CD8-positive, alpha-beta memory T cell (primary cell): ENCODE measurements at places on chromosomes 6 and 20.

GRCh38 chr6:12331951-12332749 is 42.0 kb downstream of the EDN1 start:
- no peaks in the 10 kb centered on the region for H3K36me3 ChIP-seq
- H3K27ac ChIP-seq, result no peak overlapping the region
- H3K27me3 ChIP-seq, result no peaks in the 10 kb centered on the region
- H3K4me1 ChIP-seq, result no peaks in the 10 kb centered on the region
- DNase-seq, result no peak

- no peak overlapping the region for H3K4me3 ChIP-seq
- no peaks in the 10 kb centered on the region for H3K36me3 ChIP-seq
- no peak for DNase-seq
- H3K4me1 ChIP-seq, result no peaks in the 10 kb centered on the region
- H3K27me3 ChIP-seq, result no peaks in the 10 kb centered on the region
Observed at GRCh38 chr6:100491952-100492670, 27.4 kb upstream of the SIM1 start.

GRCh38 chr6:38584731-38585130 is 55.0 kb downstream of the BTBD9 start:
- H3K27ac ChIP-seq, result no peak overlapping the region
- H3K36me3 ChIP-seq, result no peaks in the 10 kb centered on the region
- H3K4me1 ChIP-seq, result no peaks in the 10 kb centered on the region
- no peaks in the 10 kb centered on the region for H3K27me3 ChIP-seq

DNA sequence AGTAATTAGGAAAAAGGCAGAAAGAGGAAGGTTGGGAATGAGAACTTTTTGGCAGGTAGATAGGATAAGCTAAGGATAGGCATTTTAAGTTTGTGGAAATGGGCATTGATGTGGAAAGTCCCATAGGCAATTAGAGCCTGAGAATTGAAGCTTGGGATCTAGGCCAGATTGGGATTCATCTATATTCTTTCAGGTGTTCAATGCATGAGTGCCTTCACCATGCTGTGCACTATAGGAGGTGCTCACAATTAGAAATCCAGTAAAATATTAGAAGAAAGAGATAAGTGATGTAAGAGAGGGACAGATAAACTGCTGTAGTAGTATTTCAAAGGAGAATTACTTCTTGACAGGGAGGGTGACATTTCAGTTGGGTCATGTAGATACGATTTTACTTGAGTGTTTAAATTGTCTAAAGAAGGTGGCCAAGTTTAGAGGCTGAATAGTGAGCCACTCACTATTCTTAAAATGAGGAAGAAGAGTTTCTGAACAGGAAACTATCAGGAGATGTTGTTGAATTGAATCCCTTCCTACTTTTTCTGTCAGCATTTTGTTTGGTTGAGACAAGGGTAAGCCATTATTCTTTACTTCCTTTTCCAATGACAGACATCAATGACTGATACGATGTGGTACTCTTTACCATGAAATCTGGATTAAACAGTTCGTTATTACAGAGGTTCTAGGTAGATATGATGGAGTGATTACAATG is 31.0 kb upstream of the CTAGE9 start:
- H3K4me1 ChIP-seq, result no peaks in the 10 kb centered on the region
- no peak for DNase-seq
- no peak overlapping the region for H3K4me3 ChIP-seq
- no peak overlapping the region for H3K27ac ChIP-seq
- no peaks in the 10 kb centered on the region for H3K36me3 ChIP-seq
- H3K27me3 ChIP-seq, result no peaks in the 10 kb centered on the region

DNA sequence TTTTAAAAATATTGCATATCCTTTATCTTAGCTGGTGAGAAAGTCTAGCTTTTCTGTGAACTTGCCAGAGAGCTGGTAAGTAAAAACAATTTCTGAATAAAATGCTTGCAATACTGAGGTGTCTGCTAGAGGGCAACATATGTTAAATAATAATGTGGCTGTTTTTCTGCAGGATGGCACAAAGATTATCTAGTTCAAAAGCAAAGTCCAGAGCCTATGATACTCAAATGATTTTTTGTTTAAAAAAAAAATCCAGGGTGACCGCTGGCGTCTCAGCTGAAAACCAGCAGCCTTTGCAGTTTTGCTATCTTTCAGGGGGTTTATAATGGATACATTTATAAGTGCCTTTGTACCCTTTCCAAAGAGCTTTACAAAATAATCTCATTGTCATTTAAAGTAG is 194.9 kb downstream of the PHACTR1 start:
- H3K27ac ChIP-seq, result no peak overlapping the region
- DNase-seq, result no peak
- H3K36me3 ChIP-seq, result no peaks in the 10 kb centered on the region
- no peaks in the 10 kb centered on the region for H3K4me1 ChIP-seq
- no peak overlapping the region for H3K4me3 ChIP-seq

DNA sequence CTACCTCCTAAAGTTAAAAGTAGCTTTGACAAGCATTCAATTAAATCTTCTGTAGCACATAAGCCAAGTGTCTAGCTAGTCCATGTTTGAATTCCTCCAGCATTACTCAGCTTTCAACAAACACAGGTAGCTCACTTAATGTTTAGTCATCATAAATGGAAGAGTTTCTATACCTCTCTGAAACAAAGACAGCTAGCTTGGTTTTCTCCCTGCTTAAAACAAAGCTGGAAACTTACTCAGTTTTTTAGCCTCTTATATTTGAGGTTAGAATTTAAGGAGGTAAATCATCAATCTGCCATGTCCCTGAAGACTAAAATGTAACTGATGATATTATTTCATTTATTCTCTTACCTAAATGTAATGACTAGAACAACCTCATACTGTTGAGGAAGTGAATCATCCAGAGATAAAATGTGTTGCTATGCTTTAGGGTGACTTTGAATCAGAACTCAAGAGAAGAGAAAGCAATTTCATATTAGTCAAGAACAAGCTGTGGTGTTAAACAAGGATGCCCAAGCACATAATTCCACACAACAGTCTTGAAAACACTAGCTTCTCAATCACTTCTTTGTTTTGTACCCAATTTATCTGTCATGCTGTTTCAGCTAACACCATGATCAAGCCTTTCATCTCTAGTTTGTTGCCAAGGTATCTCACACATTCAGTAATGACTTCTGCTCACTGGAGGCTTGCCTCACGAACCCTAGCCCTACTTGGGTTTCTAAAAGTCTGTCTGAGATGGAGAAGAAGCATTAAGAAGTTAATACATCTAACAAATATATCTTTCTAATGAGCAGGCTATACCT is 251.9 kb downstream of the EPM2A start:
- H3K4me3 ChIP-seq, result no peak overlapping the region
- no peak overlapping the region for H3K27ac ChIP-seq
- H3K4me1 ChIP-seq, result no peaks in the 10 kb centered on the region
- H3K27me3 ChIP-seq, result no peaks in the 10 kb centered on the region

- H3K27ac ChIP-seq, result no peak overlapping the region
- peaks cover 18% of the 10 kb centered on the region for H3K4me1 ChIP-seq
- no peaks in the 10 kb centered on the region for H3K27me3 ChIP-seq
- H3K4me3 ChIP-seq, result no peak overlapping the region
- peaks cover 35% of the 10 kb centered on the region for H3K36me3 ChIP-seq
Observed at GRCh38 chr20:57611586-57612311, 8.5 kb downstream of the ZBP1 start.
